ENCODE measurements at places on chromosomes 1 and 21.

- no peak for DNase-seq
Observed at GRCh38 chr1:245485996-245486395, 331.2 kb downstream of the KIF26B start.

DNA sequence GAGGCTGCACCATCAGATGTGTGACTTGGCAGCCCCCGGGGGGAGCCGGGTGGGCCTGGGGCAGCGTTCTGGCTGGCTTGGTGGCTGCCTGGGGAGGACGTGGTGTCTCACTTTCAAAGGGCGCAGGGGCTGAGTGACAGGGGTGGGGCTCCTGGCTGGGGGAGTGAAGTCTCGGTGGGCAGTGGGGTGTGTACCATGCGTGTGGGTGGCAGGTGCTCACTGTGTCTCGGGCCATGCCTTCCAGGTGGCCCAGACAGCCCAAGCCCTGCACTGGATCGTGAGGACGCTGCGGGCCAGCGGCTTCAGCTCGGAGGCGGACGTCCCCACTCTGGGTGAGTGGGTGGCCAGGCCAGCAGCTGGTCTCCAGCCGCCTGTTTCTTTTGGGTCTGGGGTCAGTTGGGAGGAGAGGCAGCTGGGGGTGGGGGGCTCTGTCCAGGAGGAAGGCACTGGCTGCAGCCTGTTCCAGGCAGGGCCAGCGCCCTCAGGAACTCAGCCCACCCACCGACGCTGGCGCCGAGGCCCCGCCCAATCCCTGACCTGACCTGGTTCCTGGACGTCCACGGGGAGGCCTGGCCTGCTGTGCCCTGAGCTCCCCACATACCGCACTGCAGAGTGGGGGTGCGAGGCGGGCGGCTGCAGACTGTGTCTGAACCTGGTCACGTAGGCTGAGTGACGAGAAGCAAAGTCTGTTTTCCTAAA is 30.6 kb upstream of the LRRC3 start:
- DNase-seq = no peak

DNA sequence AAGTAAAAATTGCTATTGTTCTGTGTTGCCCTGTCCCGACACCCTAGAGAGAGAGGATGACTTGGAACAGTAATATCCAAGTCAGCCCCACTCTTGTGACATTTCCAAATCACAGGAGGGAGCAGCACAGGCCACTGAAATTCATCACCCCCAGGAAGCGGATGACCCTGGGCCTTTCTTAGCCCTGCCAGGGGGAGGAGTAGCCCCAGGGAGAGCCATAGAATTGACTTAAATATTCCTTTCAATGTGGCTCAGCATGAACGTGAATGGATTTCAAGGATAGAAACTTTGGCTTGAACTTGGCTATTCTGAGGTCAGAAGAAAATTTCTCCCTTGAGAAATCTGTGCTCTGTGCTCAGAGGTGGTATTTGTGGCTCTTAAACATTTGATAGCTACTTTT is 80.6 kb downstream of the CENPF start:
- no peak for DNase-seq

GRCh38 chr1:182930985-182931384 is 22.0 kb downstream of the SHCBP1L start:
- no peak for DNase-seq

- DNase-seq = peak; percentile 29
Observed at GRCh38 chr1:43934101-43934985, 742 bp downstream of the ARTN start.

GRCh38 chr1:17460219-17460618 is 20.7 kb upstream of the RCC2 start:
- DNase-seq = no peak

DNA sequence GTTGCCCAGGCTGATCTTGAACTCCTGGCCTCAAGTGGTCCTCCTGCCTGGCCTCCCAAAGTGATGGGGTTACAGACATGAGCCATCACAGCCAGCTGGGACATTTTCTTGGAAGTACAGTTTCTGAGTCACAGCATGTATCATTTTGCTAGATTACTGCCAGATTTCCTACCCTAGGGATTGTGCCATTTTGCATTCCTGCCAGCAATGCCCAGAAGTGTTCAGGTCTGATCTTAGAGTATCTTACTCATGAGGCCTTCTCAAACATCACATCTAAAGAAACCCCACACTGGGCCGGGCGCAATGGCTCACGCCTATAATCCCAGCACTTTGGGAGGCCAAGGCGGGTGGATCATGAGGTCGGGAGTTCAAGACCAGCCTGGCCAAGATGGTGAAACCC is 10.2 kb downstream of the BMP8A start:
- no peak for DNase-seq

GRCh38 chr21:38413958-38414548 is 84.2 kb downstream of the ERG start:
- DNase-seq = no peak

GRCh38 chr1:202568410-202568809 is 141.8 kb downstream of the SYT2 start:
- DNase-seq = no peak

GRCh38 chr1:241666419-241666818 is 14.3 kb downstream of the WDR64 start:
- no peak for DNase-seq

- no peak for DNase-seq
Observed at GRCh38 chr1:224080115-224080774, 33.7 kb upstream of the FBXO28 start.

DNA sequence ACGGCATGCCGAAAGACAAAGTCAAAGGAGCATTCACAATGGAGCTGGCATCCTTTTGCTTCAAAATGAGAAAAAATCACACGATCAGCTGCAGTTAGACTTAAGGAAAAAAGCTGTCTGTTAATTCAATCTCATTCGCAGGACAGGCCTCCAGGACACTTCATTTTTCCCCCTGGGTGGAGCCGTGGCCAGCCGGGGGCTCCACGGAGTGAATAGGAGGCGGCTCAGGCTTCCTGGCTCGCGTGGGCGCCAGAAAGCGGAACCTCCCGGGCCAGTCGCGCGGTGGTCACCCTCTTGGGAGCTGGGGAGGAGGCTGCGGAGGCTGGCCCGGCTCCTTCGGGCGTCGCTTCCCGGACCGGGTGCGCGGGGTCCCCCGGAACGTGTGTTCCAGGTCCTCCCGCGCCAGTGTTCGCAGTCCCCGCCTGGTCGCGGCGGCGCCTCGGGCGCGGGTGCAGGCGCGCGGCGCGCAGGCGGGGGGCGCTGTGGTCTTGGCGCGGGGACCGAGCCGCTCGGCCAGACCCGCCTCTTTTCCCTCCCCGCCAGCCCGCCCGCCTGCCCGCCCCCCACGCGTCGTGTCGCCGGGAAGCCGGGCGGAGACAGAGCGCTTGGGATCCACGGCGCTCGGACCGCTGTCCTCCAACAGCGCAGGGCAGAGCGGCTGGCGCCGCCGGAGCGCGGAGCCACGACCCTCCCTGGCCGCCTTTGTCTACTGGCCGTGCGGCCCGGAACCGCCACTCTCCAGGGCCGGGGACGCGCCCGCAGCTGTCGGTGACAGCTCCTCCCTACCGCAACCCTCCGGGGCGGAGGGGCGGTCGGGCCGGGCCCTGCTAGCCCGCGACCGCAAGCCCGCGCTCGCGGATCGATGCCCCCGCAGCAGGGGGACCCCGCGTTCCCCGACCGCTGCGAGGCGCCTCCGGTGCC is at the start of gene RHOU:
TSS of gene RHOU (plus strand) at position 599 of the 921 bp plus-strand sequence. CDS start at position 863, 264 bp downstream.
- peak; percentile 37 for DNase-seq

DNA sequence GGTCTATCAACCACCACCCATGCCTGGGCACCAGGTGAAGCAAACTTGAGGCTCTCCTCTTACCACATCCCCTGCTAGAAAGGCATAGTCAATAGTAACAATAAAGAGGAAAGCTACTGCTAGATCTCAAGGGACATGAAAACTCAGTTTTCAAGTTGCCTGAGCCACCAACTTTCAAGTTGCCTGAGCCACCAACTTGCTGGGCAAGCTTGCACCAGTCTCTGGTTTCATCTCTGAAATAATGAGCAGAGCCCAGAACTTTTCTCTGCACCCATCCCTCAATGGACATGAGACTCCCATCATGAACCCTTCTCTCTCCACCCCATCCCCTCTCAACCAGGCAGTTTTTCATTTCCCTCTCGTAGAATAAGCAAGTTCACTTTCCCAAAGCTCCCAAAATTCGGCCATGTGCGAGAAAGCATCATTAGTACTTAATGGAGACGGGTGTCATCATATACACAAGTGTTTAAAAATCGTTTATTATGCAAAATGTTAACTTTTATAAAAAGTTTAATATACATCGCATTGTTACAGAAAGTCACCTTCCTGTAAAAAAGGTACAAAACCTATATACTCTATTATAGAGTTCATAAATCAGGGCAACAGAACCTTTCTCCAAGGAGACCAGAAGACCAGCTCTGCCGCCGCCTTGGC is 1.7 kb downstream of the ID3 start:
- DNase-seq = no peak

DNA sequence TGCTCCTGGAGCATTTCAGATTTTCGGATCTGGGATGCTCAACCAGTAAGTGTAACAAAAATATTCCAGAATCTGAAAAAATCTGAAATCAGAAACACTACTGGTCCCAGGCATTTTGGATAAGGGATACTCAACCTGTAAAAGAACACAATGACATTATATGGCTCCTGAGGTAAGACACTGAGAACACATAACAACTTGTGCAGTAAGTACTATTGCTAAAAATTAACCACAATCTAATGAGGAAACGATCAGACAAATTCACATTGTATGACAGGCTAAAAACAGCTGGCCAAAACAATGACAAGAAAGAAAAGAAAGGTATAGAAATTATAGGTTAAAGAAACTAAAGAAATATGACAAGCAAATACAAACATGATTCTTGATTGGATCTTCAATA is 54.9 kb downstream of the LTN1 start:
- no peak for DNase-seq

- no peak for DNase-seq
Observed at GRCh38 chr1:22111620-22112019, 31.3 kb downstream of the WNT4 start.

GRCh38 chr1:234725177-234726132 is 115.5 kb upstream of the IRF2BP2 start:
- DNase-seq = peak; percentile 45

DNA sequence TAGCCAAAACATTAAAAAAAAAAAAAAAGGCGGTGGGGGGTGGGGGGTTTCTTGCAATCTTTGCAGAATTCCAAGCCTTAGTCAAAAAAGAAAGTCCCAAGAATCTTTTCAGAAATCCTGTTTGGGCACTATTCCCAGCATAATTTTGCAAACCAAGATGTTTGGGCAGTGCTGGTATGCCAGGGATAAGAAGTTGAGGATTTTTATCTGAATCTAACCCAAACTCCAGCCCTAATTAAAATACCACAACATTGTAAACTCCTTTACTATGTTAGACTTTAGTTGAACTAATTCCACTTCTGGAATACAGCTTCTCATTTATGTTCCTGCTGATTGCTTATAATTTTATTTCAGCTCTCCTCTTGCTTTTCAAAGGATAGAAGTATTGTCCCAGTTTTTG is 504.1 kb upstream of the ADGRL2 start:
- DNase-seq = no peak

- no peak for DNase-seq
Observed at GRCh38 chr21:31566611-31567010, 92.9 kb upstream of the SOD1 start.

- DNase-seq = no peak
Observed at GRCh38 chr1:5810553-5811270, 181.5 kb downstream of the NPHP4 start.

- DNase-seq = no peak
Observed at GRCh38 chr21:17730782-17731181, 88.4 kb downstream of the C21orf91 start.

GRCh38 chr1:5200006-5200405 is 545.6 kb downstream of the AJAP1 start:
- no peak for DNase-seq

- DNase-seq = peak; percentile 48
Observed at GRCh38 chr1:48061162-48062136, 64.3 kb upstream of the TRABD2B start.

GRCh38 chr1:58829866-58830265 is 46.0 kb upstream of the JUN start:
- DNase-seq = no peak

DNA sequence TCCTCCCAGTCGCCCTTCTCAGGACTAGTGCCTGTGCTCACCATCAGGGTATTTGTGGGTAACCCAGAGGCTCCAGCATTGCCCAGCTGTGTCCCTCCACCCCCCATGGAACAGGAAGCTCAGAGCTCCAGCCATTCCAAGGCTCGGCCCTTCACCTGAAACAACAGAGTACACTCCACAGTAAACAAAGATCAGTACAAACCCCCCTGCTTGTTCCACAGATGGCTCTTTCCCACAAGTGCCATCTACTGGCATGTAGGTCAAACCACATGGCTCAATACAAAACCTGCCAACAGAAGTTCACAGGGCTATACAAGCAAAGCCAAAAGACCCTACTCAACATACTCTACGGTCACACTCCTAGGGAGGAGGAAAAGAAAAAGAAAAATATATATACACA is 258.7 kb downstream of the AGBL4 start:
- peak; percentile 14 for DNase-seq

- no peak for DNase-seq
Observed at GRCh38 chr21:31332525-31332924, 11.5 kb downstream of the TIAM1 start.

DNA sequence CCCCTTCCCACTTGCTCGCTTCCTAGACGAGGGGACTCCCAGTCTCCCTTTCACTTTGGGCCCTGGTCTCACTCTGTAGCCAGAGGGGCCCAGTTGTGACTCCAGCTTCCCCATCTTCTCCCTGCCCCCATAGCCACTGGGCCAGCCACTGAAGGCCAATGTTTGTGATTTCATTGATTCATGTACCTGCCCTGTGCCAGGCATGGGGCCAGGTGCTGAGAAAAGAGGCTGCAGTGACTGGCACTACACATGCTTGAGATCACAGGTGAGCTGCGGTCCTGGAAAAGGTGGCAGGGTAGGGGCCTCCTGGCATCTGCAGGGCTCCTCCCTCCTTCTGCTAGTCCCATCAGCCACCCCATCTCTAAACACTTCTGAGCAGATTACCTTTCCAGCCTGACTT is 345.3 kb upstream of the VAMP3 start:
- no peak for DNase-seq

- peak; percentile 27 for DNase-seq
Observed at GRCh38 chr1:15153842-15154479, 414 bp downstream of the TMEM51 start.

- no peak for DNase-seq
Observed at GRCh38 chr1:30129001-30129408, 594.4 kb downstream of the MATN1 start.
